Amniotic epithelial cell (primary cell): ENCODE measurements at places on chromosomes 11 and 22.

GRCh38 chr11:126884192-126884591, 116.4 kb downstream of the KIRREL3 start:
- no peak for DNase-seq

DNA sequence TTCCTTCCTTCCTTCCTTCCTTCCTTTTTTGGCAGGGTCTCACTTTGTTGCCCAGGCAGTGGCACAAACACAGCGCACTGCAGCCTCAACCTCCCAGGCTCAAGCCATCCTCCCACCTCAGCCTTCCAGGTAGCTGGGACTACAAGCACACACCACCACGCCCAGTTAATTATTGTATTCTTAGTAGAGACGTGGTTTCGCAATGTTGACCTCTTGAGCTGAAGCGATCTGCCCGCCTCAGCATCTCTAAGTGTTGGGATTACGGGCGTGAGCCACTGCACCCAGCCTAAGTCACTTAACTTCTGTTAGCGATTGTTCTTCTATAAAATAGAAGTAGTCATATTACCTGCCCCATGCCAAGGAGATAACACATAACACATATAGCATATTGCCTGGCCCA, 2.8 kb upstream of the SYTL2 start:
- no peak for DNase-seq

- no peak for DNase-seq
These were observed 5.9 kb downstream of the TMEM121B start for GRCh38 chr22:17115236-17115635.

DNA sequence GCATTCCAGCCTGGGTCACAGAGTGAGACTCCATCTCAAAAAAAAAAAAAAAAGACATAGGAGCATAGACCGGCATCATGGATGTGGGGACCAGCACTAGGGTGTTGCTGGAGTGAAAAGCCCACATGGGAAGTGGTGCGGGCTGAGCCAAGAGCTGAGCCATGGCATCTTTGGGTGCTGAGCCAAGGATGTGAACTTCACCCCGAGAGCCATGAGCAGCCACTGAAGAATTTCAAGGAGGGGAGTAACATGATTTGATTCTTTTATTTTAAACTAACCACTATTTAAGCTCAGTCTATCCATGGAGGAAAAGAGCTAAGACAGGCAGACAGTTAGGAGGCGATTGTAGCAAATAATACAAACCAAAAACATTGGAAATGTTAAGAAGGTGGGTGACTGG, 57.4 kb downstream of the AHNAK start:
- no peak for DNase-seq

DNA sequence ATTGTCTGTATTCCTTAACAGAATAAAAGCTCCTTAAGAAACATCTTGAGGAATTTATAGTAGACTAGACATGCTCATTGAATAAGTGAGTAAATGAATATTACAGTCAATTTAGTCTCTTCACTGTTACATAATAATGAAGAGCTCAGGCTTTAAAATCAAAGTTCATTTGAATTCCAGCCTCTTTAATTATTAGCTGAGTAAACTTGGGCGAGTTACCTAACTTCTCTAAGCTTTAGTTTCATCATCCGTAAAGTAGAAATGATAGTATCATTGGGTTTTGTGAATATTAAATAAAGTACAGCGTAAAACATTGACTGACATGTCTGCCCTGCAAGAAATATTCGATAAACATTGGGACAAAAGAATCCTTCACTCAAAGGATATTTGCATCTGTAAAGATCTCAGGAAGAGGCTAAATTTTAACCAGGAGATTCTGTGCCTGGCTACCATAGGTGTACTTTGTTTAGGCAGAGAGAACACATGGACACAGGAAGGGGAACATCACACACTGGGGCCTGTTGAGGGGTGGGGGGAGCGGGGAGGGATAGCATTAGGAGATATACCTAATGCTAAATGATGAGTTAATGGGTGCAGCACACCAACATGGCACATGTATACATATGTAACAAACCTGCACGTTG, 15.2 kb upstream of the BBOX1 start:
- no peak for DNase-seq

- DNase-seq: peak; percentile 66
These were observed 72.0 kb downstream of the SLC5A12 start for GRCh38 chr11:26649884-26650283.

DNA sequence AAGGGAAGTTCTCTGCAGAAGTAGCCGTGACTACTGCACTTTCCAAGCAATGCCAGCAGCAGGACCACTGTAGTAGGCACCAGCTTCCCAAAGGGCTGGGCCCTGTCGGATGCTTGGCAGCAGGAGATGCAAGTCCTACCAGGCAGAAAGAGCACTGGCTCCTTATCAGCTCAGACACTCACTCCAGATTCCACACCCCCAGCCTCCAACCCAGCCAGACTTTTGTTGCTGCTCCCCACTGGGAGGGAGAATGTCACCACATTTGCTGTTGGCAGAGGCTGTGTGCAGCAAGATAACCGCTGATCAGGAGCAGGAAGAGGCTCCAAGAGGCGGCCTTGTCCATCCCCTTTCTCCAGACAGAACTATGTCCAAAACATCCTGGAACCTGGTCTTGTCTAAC, 118.7 kb downstream of the C11orf58 start:
- DNase-seq: no peak

- no peak for DNase-seq
These were observed 42.7 kb downstream of the CYTH4 start for GRCh38 chr22:37325039-37325395.

DNA sequence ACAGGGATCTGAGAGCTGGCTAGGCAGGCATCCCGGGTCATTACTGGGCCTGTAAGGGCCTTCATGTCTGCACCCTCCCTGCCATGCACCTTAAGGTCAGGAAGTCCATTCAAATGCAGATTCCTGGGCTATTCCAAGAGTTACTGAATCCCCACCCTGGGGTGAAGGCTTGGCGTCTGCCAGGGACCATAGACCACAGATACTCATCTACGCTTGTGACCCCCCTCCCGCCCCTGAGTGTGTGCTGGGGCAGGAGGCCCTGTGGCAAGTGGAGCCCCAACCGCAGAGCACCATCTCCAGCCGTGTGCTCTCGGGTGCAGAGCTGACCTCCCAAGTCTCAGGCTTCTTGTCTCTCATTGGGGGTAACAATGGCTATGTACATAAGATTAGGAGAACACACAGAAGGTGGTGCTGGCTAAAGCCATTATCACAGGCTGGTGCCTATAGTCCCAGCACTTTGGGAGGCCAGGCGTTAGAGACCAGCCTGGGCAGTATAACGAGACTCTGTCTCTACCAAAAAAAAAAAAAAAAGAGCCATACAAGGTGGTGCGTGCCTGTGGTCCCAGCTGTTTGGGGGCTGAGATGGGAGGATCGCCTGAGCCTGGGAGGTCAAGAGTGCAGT, 19.1 kb upstream of the KCNQ1OT1 start:
- DNase-seq: no peak

- DNase-seq: peak; percentile 9
These were observed 77.6 kb upstream of the ANO3 start for GRCh38 chr11:26254378-26254777.

DNA sequence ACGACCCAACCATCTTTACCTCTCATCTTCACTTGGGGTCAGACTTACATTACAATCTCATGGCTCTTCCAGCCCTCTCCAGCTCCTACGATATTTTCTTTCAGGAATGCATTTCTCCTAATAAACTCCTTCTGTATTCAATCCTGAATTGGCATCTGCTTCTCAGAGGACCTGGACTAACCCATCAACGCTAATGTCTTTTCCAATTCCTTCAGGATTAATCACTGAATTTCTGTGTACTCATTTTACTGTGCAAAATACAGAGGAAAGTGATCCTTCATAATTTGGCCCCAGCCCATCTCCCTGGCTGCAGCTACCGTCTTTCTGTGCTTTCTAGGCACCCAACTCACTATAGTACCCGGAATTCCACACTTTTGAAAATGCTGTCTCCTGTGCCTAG, 239.2 kb downstream of the METTL15 start:
- no peak for DNase-seq

DNA sequence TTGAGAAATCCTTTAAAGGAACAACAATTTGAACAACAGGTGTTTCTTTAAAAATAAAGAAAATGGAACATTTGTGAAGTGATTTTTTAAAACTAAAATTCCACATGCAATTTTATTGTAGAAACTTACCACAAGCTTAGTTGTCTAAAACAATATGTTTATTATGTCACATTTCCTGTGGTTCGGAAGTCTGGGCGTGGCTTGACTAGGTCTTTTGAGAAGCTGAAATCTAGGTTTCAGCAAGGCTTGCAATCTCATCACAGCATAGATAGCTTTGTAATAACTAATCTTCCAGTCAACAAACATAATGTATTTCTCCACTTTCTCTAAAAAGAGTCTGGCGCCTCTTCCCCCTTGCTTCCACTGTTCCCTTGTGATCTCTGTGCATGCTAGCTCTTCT, 27.0 kb downstream of the MS4A6A start:
- DNase-seq: no peak

DNA sequence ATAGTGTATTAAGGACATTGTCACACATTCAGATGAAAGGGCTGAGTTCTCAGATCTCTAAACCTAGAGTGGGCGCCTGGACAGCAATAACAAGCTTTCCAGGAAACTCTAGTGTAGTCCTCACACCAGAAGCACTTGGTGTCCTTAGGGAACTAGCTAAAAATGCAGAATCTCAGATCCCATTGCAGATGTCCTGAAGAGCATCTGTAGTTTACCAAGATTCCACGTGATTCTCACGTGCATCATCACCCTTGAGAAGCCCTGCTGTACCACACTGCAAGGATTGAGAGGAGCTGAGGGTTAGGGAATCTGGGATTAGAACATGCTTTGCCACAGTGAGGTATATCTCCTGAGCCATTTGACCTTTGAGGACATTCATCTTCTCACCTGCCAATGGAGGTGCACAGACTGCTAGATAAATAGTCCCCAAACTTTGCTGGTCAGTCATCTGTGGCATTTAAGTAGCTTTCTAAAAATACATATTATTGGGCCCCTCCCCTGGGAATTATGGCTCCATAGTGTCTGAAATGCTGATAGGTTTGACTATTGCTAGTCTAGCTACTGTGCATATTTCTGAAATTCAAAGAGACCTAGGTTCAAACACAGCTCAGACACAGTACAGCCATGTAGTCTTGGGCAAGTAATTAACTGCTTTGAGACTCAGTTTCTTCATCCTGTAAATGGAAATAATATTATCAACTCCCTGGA, 1068.9 kb downstream of the OPCML start:
- DNase-seq: no peak

DNA sequence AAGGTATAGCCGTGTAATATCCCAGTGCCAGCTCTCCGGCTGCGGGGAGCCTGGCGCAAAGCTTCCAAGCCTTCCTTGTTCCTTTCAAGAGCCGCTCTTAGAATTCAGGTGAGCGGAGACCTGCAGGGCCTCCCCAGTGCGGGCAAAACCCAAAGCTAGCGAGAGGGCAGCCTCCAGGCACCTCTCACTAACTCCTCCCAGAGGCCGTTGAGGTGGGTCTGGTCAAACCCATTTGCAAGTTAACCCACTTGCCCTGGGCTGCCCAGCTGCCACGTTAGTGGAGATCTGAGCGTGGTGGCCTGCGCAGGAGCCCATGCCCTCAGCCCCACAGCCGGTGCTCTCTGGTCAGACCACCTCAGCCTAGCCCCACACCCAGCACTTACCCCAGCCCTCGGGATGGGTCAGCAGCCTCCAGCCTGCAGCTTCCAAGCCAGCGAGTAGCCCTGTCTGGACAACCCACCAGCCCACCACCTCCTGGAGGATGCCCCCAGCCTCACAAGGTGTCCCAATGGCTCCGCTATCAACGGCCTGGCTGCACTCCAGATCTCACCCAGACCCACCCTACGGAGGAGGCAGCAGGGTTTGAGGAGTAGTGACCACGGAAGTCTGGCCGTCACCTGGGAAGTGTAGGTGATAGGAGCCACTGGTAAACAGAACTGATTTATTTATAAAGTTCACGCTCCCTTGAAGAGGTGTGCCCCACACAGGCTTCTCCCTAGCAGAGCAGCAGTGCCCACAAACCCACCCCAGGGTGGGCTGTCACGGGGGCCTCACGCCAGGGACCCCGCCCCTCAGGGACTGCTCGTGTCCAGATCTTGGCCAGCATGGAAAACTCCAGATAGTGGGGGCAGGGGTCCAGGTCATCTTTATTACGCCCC, 2.3 kb downstream of the ASCL2 start:
- DNase-seq: no peak

GRCh38 chr22:44538051-44538450, 40.0 kb upstream of the RTL6 start:
- DNase-seq: peak; percentile 31

GRCh38 chr11:45457649-45458048, 171.5 kb upstream of the SYT13 start:
- DNase-seq: peak; percentile 85

- DNase-seq: no peak
These were observed 790.0 kb upstream of the KIRREL3 start for GRCh38 chr11:127790592-127790991.

- DNase-seq: peak; percentile 50
These were observed 159.2 kb downstream of the MSANTD4 start for GRCh38 chr11:105862736-105863367.

DNA sequence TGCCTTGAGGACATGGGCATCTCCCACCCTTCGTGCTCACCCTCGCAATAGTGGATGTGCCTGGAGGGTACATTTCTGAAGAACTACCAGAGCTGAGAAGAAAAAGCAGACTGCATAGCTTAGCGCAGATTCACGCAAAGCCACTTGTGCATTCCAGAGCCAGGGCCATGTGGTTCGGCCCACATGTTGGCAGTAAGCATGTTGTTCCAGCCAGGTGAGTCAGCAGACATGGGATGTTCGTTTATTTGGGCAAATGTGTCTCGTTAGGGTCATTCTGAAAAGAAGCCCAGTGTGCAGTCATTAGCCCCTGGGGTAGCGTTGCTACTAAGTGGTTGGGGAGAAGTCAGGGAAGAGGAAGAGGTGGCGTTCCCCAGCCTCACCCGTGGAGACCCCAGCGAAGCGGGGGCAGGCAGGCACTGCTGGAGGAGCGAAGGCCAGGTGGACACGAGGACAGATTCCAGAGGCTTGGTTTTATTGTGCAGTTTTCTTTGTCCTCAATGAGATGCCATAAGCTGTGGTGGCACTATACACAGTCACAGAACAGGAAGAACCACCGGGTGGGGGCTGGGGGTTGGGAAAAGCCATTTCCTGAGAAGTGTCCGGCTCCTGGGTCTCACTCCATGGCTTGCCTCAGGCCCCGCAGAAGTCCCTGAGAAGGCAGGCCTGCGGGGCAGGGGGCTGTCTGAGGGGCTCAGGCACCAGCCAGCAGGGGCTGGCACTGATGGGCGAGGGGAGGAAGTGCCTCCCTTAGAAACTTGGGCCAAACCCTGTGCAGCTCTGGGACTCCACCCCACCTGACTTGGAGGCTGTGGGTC, 5.0 kb downstream of the THY1 start:
- DNase-seq: peak; percentile 93

- DNase-seq: peak; percentile 26
These were observed 64.2 kb downstream of the RASSF10 start for GRCh38 chr11:13073119-13073981.

GRCh38 chr11:110910384-110910783, 198.1 kb upstream of the ARHGAP20 start:
- no peak for DNase-seq

- no peak for DNase-seq
These were observed 10.9 kb upstream of the ADA2 start for GRCh38 chr22:17229991-17230630.
